Memory B cell (primary cell): ENCODE measurements at places on chromosomes 16 and 17.

DNA sequence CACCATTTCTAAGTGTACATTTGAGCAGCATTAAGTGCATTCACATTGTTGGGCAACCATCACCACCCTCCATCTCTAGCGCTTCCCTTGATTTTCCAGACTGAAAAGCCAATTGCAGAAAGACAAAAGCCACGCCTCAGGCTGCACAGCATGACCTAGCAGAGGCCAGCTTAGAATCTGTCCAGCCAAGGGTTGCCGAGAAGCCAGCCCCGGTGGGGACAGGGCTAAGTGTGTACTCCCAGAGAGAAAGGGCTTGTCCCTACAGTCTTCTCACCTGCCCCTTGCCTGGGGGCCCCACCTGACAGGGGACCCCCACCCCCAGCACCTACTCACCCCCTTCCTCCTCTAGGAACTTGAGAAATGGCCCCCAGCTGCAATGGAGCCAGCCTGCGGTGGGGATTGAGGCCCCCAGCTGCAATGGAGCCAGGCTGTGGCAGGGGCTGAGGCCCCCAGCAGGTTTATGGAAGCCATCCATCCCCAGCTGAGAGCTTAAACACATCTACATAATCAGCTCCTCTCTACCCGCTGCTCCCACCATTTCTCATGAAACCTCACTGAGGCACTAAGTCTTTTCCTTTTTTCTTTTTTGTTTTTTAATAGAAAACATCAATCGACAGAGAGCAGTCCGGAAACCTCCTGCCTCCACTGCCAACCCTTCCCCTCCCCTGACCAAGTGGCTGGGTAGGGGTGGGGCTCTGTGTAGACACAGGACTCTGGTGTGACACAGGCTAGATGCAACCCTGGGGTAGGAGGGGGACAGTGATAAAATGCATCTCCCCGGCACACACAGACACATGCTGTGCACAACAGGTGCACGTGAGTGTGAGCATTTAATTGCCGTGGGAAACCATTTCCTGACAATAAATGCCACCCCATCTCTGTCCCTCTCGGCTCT lies 77.9 kb downstream of the CCT6B start:
- DNase-seq, result no peak

GRCh38 chr16:55271945-55272513 lies 52.0 kb upstream of the IRX6 start:
- DNase-seq, result no peak

- no peak for DNase-seq
Observed at GRCh38 chr17:27633312-27634025, 2.5 kb downstream of the LGALS9 start.

DNA sequence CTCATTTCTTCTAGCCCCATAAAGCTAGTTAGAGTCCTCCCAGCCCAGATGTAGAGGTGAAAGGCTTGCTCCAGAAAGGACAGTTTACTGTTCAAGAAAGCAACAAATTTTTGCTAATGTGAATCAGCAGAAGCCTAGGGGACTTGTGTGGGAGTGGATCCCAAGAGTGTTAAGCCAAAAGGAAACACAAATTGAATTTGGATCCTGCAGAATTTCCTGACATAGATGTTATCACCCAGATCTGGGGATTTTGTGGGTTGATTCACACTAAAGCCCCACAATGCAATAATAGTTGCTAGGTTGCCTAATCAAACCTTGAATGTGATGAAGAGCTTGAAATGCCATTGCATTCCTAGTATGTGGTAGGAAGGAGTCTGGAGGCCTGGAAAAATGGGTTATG lies 135.2 kb upstream of the HS3ST3A1 start:
- no peak for DNase-seq

- no peak for DNase-seq
Observed at GRCh38 chr16:78804058-78804735, 704.7 kb downstream of the WWOX start.

DNA sequence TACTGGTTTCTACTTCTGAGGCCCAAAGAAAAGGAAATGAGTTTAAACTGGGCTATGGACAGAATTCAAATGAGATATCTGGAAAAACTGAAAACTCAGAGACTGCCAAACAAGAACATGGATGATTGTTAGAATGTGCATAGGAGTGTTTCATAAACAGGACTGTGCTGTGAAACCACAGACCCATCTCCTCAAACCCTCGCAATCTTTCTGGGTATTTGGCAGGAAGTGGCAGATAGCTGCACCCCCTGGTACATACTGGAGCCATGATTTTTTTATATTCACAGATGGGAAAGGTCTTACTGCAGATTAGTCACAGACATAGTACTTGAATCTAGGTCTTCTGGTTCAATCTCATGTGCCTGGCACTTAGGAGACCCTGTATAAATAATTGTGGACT lies 145.0 kb downstream of the CCDC182 start:
- DNase-seq, result no peak
